H7 (cell line): ENCODE measurements at places on chromosomes 2 and 18. TPM values are rescaled to one million over a fixed set of nuclear protein-coding genes. Genes with fewer than 3 reads are reported as not detected.

Gene TMEM37
- total RNA-seq: 4.2 and 5.0 TPM in 2 replicates

Gene ILKAP
- 12.8 and 18.5 TPM in 2 replicates for total RNA-seq

Gene PTPN18
- 9.6 and 11.9 TPM in 2 replicates for total RNA-seq

Gene LRP1B
- 0.17 and 0.26 TPM in 2 replicates for total RNA-seq

Gene FMNL2
- total RNA-seq: 20.0 and 32.7 TPM in 2 replicates

Gene TCF7L1
- total RNA-seq: 9.9 and 10.7 TPM in 2 replicates

Gene EN1
- total RNA-seq: not detected in 2 replicates

DNA sequence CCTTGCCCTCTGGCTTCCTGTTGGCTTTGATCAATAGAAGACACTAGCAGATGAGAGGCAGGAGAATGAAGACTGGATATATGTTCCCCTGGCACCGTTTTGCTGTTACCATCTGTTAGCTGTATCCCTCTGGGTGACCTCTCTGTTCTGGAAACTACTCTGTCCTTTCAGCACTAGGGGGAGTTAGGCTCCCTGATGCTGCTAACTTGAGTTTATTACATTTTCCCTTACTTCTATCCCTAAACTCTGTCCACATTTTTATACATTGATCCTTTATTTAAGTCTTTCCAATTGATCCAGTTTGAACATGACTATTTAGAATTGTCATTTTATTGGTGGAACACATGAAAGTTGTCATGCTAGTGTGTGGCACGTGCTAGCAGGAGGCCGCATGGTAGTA is 1014.3 kb upstream of the CDH2 start:
- DNase-seq: peak; percentile 10

GRCh38 chr2:61006486-61007105 is 10.9 kb upstream of the PEX13 start:
- DNase-seq: no peak

DNA sequence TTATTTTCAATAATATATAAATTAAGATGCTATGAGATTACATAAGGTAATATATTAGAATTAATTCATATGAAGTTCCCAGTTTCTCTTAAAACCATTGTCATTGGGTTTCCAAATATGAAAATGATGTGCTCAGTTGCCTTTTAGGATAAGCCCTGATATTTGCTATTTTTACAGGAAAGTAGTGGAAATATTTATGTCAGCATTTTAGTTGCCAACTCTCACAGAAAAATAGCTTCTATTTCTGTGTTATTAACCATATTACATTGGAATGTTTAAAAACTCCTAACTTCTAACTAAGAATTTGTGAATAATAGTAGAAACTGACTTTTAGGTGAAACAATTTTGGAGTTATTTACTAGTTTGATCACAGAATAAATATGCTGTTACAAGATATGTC is 74.0 kb downstream of the TMX3 start:
- no peak for DNase-seq

- no peak for DNase-seq
These were observed 110.2 kb upstream of the ITGB6 start for GRCh38 chr2:160310118-160310828.

- DNase-seq: no peak
These were observed 7.4 kb downstream of the RAPGEF4 start for GRCh38 chr2:172742931-172743540.

DNA sequence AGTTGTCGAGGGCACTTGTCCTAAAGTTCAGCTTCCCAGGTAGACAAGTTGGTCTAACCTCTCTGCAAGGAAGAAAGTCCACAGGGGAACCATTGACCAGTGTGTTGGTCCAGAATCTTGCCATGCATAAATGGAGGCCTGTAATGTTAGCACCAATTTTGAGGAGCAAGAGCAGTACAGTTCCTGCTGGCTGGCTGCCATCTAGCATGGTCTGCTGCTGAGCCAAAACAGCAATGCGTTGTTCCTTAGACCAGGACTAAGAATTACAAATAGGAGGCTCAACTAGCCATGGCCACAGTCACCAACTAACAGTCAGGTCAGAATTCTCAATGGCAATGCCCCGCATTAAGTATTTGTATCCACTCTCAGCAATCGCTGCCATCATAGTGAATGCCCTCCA is 72.8 kb upstream of the WIPF1 start:
- DNase-seq: no peak

DNA sequence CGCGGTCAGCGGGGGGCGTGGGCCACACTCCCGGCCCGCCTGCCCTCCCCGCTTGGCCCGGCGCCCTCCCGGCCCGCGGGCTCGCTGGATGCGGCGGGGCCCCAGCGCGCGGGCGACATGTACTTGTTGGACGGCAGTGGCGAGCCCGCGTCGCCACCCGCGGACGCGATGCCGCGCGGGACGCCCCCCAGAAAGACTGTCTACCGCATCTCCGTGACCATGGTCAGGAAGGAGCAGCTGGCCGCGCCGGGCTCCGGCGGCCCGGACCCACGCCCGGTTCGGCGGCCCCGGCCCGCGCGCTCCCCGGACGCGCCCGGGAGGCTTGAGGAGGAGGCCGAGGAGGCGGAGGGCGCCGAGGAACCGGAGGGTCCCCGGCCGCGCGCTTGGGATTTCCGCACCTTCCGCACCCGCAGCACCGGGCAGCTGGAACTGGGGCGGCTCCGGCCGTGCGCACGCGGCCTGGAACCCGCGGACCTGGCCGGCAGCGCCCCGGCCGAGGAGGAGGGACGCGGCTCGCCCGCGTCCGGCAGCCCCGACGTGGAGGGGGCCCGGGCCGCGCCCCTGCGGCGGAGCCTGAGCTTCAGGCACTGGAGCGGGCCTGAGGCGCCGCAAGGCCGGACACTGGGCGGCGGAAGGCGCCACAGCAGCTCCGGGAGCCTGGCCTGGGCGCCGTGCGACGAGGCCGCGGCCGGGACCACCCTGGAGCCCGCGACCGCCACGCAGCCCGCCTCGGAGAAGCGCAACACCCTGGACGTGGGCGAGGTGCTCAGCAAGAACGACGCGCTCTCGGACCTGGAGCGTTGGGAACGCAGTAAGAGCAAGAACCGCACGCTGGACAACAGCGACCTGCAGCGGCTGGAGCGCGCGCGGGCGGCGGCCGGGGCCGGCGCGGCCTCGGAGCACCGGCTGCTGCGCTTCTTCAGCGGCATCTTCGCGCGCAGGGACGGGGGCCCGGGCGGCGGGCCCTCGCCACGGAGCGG is 176.4 kb downstream of the AGAP1 start:
- peak; percentile 85 for DNase-seq

DNA sequence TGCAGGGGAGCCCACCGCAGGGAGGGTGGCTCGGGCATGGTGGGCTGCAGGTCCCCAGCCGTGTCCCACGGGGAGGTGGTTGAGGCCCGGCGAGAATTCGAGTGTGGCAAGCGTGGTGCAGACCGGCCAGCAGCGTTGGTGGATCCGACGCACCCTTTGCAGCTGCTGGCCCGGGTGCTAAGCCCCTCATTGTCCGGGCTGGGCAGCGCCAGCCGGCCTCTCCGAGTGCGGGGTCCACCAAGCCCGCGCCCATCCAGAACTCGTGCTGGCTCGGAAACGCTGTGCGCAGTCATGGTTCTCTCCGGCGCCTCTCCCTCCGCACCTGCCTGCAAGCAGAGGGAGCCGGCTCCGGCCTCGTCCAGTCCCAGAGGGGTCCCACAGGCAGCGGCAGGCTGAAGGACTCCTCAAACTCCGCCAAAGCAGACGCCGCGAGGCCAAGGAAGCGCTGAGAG is 177.0 kb upstream of the SLC35G4 start:
- no peak for DNase-seq

GRCh38 chr2:42794271-42795046 is 2.1 kb upstream of the HAAO start:
- DNase-seq: peak; percentile 84

DNA sequence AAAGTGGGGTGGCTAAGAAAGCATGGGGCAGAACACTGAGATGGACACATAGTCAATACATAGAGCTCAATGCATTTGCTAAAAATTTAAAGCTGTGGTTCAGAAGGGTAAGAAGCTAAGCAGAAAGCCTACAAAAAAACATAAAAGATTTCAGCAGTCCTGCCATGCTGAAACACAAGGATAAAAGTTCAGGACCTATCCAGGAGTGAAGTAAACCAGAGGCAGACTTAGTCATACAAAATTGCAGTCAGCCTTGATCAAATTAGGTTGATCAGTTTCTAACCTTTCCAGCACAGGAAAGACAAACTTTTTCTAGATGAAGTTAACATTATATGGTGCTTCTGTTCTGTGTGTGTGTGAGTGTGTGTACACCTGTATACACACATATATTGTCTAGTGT is 120.8 kb upstream of the RBMS1 start:
- no peak for DNase-seq

DNA sequence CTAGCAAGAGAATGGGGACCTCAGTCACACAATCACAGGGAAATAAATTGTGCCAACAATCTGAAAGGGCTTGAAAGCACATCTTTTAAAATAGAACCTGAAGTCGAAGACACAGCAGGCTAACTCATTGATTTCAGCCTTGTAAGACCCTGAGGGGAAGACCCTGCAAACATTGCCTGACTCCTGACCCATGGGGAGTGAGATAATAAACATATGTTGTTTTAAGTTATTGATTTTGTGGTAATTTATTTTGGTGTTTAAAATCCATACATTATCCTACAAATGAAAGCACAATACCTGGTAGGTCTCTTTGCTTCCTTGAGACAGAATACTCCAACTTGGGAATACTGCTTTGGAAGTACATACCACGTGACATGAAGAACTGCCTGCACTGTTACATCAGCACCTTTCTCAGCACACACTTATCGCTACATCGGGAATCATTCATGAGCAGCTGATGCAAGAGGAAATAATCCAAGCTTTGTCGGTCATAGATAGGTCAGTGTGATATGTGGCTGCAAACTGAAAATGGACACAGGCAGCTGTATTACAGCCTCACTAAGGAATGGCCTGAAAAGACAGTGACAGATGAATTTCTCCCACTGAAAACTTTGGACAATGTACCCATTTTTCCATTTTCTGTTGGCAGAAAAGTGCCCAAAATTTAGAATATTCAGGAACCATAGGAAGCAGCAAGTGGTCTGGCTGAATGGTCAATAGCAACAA is 494.5 kb upstream of the MAP2 start:
- DNase-seq: no peak

- no peak for DNase-seq
These were observed 284.8 kb upstream of the HS6ST1 start for GRCh38 chr2:128603411-128603924.

- DNase-seq: no peak
These were observed 300.1 kb downstream of the MYCN start for GRCh38 chr2:16240402-16240801.

DNA sequence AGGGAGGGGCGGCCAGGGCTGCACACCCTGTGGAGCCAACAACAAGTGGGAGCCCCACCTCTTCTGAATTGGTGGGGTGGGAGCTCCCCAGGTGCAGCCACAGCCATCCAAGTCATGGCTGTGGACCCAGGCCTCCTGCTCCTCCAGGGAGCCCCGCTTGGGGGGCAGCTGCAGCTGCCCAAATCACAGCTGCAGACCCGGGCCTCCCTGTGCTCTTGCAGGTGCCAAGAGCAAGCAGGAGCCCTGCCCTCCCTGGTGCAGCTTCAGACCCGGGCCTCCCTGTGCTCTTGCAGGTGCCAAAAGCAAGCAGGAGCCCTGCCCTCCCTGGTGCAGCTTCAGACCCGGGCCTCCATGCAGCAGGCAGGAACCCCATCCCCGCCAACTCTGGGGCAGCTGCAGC is 46.5 kb upstream of the COX7A2L start:
- no peak for DNase-seq
